ENCODE measurements at places on chromosomes 7 and 10.

DNA sequence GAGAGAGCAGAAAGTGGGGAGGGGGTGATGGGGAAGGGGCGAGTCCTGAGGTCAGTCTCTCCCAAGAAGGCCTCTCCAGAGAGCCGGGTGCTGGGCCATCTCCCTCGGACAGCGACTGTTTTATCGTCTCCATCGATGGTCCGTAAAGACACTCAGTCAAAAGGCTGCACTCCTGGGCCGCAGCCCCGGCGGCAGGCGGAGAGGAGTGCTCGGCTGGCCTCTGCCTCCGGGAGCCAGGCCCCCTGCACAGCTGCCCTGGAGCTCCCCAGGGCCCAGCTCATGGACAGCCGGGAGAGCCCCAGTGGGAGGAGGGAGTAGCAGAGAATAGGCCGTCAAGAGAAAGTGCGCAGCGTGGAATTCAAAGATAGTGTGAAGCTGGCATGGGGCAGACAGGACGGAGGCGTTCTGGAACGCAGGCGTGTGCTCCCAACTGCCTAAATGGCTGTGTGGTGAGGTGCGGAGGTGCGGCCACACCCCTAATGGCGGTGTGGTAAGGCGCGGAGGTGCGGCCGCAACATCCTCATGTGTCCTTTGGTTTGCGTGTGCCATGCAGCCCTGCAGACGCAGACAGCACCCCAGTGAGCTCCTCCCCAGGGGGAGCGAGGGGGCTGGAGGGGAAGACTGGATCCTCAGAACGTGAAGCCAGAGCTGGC is 477.5 kb upstream of the FOXK1 start:
- DNase-seq = no peak

- no peak for DNase-seq
Observed at GRCh38 chr7:113004726-113005454, 81.7 kb downstream of the GPR85 start.

DNA sequence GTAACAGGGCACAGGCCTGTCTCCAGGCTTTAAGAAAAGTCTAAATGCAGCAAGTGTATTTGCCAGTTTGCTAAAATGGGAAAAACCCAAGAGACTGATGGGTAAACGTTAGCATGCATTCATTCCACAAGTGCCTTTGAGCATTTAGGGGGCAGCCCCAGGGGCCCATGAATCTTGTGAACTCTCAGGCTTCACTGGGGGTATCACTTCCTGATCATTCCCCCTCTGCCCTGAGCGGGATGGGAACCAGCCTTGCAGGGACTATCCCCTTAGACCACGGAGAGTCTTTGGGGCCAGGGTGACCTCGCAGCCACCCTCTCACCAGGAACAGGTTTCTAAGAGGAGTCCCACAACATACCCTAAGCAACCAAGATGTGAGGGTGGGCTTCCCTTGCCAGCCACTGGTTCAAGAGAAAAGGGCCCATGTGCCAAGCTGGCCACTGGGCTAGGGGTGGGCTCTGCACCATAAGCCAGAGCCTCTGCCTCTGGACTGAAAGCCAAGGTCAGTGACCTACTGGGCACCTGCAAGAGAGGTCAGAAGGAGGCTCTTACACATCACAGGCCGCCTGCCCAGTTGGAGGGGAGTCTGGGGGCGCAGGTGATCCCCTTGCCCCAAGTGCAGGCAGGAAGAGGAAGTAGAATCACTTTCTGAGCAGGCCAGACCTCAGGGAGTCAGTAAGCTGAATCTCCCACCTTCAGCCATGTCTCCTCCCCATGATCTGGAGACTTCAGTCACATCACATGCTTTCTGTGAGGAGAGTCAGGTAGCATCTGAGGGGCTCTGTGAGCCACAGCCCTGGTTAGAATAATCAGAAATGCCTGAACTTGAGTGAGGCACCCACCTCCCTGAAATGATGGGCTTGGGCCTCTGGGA is 75.0 kb downstream of the C10orf105 start:
- DNase-seq = no peak

- no peak for DNase-seq
Observed at GRCh38 chr10:88759366-88760101, at the start of gene LIPN. LIPN (plus strand) TSS chr10:88760020; CDS start chr10:88761406, 1,386 bp downstream.

DNA sequence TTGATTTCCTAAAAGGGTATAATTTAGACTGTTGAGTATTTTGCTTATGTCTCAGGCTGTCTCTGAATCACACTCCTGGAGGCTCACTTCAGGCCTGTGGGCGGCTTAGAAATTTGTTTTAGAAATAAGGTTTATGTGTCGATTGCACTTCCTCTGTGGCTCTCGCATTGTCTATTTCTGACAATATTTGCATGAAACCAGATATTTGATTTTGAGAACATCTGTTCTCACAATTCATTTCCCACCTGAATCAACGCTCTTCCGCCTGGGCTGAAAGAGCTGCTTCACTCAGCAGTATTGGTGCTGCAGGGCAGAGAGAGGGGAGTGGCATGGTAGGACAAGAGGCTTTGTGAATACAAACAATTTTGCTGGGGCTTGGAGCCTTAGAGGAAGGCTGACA is 262.0 kb downstream of the ADRA2A start:
- DNase-seq = no peak

DNA sequence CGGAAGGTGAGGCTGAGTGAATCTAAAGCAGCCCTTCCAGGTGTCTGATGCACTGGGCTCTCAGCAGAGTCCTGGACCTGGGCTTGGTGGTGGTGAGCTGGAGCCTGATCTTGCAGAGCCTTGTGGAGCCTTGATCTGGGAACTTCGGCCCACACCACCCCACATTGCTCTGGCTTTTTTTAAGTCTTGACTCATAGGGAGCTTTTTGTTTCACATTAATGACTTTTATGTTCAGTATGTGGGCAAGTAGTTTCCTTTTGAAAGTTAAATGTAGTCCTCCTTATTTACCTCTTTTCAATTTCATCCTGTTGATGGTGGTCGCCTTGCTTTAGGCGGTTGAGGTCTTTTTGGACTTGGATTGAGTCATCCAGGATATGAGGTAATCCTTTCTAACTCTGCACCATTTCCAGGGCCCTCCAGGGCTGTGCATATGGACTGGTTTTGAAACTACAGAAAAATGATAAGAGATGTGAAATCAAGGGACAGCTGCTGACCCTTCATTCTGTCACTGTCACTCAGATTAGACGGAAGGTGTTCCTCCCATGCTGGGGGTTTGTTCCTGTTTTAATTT is 2.9 kb upstream of the NRAP start:
- DNase-seq = no peak

- no peak for DNase-seq
Observed at GRCh38 chr10:42697926-42698325, 59.6 kb upstream of the ZNF33B start.

- no peak for DNase-seq
Observed at GRCh38 chr7:16697507-16698199, 51.7 kb downstream of the BZW2 start.

GRCh38 chr10:110008518-110009339 is 945 bp downstream of the ADD3 start:
- no peak for DNase-seq

- no peak for DNase-seq
Observed at GRCh38 chr7:151923097-151923876, 33.0 kb upstream of the GALNTL5 start.

GRCh38 chr7:36851382-36851781 is 127.1 kb upstream of the AOAH start:
- no peak for DNase-seq

DNA sequence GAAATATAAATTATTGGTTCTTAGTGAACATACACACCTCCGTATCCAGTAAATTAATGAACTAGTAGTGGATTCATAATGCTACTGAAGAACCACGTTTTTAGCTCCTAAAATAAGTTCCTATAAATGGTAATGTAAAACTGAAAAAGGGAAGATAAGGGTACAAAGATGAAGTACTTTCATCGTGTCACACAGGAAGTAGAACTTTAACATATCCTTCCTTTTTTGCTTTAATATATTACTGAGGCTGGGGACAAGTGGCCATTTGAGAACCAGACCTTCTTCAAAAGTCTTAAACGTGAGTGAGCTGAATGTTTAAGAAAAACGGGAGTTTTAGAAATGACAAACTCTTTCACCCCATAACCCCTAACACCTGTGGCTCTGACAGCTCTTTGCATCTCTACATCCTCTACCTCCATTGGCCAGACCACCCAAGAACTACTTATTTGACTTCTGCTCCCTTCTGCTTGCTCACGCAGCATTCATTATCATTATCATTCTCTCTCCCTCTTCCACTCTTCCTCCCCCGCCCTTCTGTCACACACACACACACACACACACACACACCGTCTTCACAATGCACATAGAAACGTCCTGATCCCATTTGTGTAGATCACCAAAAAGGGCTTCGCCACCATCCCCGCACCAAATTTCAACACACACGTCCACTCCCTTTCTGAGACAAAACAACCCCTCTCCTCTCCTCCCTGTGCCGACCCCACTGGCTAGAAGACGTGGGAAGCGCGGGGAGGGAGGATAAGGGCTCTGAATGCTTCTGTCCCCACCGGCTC is 677 bp downstream of the SKAP2 start:
- no peak for DNase-seq

DNA sequence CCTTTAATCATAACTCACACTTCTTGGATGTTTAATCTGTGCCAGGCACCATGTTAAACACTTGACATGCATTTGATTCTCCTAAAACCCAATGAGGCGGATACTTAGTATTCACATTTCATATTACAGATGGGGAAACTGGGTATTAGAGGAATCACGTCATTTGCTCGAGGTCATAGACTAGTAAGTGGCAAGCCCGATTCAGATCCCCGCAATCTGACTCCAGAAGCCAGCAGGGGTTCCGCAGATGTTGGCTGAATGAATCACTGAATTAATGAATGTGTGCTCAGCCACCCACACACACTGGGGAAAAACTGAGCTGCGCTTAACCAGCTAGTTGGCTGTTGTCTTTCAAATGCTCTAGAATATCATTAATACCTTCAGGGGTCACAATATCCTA is 22.5 kb upstream of the ENO4 start:
- DNase-seq = no peak

GRCh38 chr10:57262892-57263291 is 901.8 kb upstream of the ZWINT start:
- DNase-seq = no peak

- no peak for DNase-seq
Observed at GRCh38 chr10:87875929-87876571, 12.6 kb downstream of the PTEN start.
